ENCODE measurements at places on chromosomes 11 and 22.

- DNase-seq: no peak
Observed at GRCh38 chr11:64141081-64141783, 24.7 kb downstream of the MACROD1 start.

GRCh38 chr22:33919391-33920196 is 682 bp downstream of the LARGE1 start:
- DNase-seq: no peak

- no peak for DNase-seq
Observed at GRCh38 chr11:102470251-102470650, 17.7 kb upstream of the TMEM123 start.

GRCh38 chr11:35951680-35952079 is 7.8 kb downstream of the LDLRAD3 start:
- no peak for DNase-seq

DNA sequence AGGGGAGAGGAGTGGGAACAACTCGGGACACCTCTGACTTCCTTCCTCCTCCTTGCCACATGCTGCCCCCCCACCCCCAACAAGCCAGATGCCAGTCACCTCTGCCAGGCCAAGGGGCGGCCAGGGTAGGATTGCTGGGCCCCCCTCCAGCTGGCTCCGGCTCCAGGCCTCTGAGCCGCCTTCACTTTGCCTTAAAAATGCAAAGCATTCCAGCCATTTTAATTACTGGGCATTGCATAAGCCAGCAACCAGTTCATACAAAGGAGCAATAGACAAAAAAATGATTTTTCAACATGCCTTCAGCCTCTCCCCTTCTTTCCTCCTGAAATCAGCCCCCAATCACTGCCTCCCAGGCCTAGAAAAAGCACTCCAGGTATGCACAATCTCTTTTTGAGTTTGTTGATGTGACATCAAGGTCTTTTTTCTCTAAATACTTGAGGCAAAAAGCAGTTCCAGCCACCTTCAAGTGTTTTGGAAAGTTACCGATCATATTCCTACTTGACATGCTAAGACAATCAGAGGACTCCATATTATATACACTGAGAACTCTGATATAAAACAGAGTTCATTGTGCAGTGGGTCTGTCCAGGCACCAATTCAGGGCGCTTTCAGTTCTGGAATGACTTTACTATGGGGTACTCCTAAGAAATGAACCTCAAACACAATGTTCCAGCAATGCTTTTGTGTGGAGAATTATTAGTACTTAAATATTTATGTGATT is 12.4 kb upstream of the TIMP3 start:
- DNase-seq: peak; percentile 62

DNA sequence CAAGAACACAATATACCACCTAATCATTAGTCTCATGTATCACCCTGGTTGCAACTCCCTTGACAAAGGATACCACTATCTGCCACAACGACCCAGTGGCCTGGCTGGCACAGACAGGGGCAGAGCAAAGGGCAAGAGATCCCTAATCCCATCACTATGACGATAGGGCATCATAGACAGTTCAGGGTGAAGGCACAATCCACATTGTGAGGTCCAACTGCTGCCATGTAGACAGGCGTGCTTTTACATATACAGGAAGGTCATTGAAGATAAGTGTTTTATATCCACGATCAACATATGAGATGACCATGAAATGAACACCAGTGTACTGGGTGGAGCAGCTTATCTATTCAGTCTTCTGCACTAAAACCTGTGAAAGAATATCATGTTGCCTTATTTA is 94.6 kb downstream of the IGLL1 start:
- no peak for DNase-seq

GRCh38 chr11:28153586-28153985 is 45.4 kb downstream of the METTL15 start:
- DNase-seq: no peak

DNA sequence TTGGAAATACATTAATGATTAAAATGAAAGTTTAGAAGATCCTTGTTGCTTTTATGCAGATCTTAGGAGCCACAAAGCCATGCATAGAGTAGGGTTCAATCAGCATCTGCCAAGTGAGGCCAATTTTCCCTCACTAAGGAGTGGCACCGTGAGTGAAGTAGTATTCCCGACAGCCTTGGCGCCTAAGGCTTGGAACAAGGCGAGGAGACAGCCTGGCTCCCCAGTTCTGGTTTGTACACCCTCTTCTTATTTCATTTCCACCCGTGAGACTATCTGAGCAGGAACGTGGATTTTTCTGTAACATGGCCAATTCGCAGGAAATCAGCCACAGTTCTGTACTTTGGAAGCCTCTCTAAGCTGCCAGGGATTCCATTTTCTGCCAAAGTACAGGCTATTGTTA is 22.6 kb downstream of the FADS2 start:
- DNase-seq: no peak

GRCh38 chr11:120598517-120599257 is 87.1 kb downstream of the GRIK4 start:
- DNase-seq: no peak

DNA sequence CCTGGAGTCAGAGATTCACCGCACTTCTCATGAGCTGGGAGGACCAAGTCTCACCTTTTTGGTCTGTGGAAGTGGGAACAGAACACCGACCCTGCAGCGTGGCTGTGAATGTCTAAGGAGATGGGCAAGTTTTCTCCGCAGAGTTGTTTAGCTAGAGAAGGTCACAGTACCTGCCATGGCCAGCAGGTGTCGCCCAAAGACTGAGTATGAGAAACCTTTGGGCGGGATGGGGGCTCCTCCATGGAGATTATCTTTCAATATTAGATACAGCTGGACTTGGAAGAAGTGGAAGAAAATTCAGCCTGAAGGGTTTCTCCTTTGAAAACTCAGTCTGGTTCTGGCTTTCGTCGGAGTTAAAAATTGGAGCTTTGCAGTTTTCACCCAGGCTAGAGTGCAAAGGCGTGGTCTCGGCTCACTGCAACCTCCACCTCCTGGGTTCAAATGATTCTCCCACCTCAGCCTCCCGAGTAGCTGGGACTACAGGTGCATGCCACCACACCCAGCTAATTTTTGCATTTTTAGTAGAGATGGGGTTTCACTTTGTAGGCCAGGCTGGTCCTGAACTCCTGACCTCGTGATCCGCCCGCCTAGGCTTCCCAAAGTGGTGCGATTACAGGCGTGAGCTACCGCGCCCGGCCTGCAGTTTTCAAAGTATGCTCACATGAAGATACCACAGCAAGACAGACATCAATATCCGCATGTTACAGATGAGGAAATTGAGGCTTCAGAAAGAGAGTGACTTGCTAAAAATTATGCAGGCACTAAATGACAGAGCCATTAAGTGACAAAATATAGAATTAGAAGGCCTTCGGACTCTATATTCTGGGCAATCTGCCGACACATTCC is 10.7 kb upstream of the DSCAML1 start:
- DNase-seq: peak; percentile 31

GRCh38 chr11:29495676-29496075 is 521.2 kb downstream of the KCNA4 start:
- DNase-seq: no peak

Measured in AG09319 (cell line).